IPS DF 6.9 (cell line): ENCODE measurements at places on chromosomes 5 and 9.

- DNase-seq, result no peak
Observed at GRCh38 chr5:122141751-122142150, 12.4 kb downstream of the ZNF474 start.

DNA sequence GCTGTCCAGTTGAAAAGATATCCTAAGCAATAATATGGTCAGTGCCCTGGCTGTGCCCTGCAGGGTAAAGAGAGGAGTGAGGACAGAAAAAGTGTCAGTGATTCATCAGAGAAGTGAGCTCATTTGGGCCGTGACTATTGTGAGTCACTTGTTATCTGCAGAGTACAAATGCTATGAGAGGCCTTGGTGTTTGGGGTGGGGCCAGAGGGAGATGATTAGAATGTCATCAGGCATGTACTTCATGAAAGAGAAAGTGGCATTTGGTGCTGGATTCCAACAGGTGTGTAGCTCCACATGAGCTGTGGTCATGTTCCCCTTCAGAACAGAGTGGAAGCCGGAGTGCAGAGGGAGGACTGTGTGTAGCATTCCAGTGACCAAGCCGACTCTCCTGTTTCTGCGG, 174.1 kb downstream of the KDM4C start:
- no peak for DNase-seq

- DNase-seq, result no peak
Observed at GRCh38 chr9:81530846-81531245, 158.5 kb downstream of the TLE1 start.

GRCh38 chr5:55511010-55511409, 23.8 kb downstream of the PLPP1 start:
- no peak for DNase-seq

- DNase-seq, result no peak
Observed at GRCh38 chr9:94139672-94140417, 55.6 kb downstream of the PTPDC1 start.

- no peak for DNase-seq
Observed at GRCh38 chr9:70120834-70121510, 77.3 kb downstream of the MAMDC2 start.

- no peak for DNase-seq
Observed at GRCh38 chr9:108997112-108997511, 16.2 kb downstream of the CTNNAL1 start.

GRCh38 chr9:129874261-129875101, 39.2 kb downstream of the USP20 start:
- DNase-seq, result no peak

DNA sequence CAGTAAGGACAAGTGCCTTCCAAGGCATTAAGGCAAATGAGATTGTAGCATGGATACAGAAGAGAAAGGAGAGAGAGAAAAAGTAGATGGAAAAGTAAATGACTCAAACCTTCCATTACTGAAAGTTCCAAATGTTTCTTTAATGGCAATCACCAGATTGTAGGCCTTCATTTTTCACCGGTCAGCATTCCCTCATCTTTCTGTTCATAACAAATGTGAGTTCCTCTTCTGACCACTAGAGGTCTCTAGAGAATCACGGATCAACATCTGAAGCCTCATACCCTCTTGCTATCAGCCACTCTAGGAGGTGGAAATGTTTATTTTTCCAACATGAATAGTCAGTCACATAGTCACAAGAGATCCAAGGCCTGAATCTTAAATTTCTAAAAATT, 73.6 kb upstream of the RPS23 start:
- DNase-seq, result no peak

DNA sequence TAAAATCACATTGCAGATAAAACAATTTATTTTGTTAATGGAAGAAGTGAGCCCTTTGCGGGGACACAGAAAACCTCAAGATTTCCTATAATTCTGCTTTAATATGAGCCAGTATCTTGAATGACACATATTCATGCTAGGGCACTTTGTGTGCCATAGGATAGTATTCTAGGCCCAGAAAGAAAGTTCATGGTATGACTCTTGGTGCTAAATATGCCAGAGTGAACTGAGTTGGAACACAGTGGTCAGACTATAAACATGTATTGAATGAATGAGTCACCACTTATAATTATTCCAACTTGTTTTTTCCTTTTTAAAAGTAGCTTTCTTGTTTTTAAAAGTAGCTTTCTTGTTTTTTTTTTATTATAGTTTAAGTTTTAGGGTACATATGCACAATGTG, 46.0 kb downstream of the ADAMTS19 start:
- DNase-seq, result no peak

- no peak for DNase-seq
Observed at GRCh38 chr5:5155617-5156016, 15.5 kb downstream of the ADAMTS16 start.

DNA sequence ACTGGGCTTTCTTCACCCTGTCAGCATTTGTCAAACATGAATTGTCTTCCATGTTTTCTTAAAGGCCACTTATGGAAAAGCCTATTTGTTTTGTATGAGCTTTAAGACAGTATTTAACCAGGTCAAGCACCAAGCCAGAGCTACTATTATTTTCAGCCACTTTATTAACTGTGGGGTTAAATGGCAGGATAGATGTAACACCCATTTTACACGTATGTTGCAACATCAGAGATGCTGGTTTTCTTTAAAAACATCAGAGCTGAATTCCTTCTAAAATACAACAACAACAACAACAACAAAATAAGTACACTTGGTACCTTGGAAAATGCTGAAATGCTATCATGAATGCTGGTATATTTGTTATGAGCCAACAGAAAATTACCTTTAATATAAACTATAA, 13.6 kb downstream of the ARRDC3 start:
- DNase-seq, result no peak

- no peak for DNase-seq
Observed at GRCh38 chr5:83035373-83036100, 41.7 kb downstream of the TMEM167A start.

- no peak for DNase-seq
Observed at GRCh38 chr9:119938871-119939270, 569.6 kb upstream of the BRINP1 start.

DNA sequence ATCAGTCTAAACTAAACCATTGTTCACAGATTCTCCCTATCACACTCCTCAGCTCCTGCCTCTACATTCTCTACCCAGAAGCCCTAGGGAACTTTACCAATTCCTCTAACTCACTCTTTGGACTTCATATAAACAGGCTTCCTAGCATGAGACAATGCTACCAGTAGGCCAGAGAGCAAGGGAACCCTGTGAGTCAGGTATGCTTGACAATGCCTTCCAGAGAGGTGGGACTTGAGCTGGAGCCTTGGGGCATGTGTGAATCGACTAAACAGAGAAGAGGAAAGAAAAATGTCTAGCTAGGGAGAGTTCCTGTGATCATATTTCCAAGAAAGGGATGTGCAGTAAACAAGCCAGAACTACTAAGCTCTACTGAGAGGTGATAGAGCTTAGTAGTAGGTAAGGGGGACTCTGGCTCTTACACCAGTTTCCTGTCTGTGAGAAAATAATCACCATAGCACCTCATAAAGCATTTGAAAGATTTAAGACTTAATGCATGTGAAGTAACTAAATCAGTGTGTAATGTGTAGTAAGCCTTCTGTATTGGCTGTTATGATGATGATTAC, 6.4 kb upstream of the RFK start:
- no peak for DNase-seq

GRCh38 chr5:148585988-148586387, 68.3 kb downstream of the HTR4 start:
- DNase-seq, result no peak

DNA sequence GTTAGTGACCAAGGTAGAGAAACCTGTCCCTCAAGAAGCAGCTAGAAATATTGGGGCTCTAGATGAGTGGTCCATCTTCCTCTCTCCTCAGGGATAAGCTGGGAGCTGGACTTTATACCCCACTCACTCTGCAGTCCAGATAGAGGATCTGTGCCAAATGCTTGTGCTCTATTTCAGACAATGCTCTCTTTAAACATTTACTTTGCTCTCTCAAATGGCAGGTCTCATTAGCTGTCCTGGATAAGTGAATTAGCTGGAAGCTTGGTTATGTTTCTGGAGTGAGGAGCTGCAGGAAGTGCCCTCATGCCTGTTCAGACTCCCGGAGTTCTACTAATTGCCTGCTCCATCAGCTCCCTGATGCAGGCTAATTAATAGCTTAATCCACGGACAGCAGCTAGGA, 151.1 kb upstream of the CCDC152 start:
- no peak for DNase-seq

GRCh38 chr5:38650540-38650939, 94.1 kb upstream of the LIFR start:
- no peak for DNase-seq

DNA sequence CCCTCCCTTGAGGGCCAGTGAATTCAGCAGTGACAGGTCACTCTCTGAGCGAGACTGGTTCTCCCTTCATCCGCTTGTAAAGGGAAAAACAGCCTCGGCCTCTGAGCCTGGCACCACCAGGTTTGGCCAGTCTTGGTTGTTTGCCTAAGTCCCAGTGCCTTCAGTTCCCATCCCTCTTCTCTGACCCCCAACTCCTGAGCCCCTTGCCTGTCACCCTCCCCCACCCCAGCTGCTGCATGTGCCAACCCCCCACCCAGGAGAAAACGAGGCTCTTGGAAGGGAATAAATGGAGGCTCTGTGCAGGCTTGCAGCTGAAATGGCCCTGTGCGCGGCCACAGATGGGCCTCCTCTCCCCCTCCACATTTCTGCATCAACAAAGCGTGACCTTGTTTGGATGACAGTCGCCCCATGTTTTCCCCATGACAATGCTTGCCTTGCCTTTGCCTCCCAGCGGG, 3.1 kb downstream of the URM1 start:
- DNase-seq, result no peak

GRCh38 chr5:53110156-53110555, 599 bp upstream of the MOCS2 start:
- no peak for DNase-seq

- no peak for DNase-seq
Observed at GRCh38 chr9:34989946-34990635, 546 bp downstream of the DNAJB5 start.

DNA sequence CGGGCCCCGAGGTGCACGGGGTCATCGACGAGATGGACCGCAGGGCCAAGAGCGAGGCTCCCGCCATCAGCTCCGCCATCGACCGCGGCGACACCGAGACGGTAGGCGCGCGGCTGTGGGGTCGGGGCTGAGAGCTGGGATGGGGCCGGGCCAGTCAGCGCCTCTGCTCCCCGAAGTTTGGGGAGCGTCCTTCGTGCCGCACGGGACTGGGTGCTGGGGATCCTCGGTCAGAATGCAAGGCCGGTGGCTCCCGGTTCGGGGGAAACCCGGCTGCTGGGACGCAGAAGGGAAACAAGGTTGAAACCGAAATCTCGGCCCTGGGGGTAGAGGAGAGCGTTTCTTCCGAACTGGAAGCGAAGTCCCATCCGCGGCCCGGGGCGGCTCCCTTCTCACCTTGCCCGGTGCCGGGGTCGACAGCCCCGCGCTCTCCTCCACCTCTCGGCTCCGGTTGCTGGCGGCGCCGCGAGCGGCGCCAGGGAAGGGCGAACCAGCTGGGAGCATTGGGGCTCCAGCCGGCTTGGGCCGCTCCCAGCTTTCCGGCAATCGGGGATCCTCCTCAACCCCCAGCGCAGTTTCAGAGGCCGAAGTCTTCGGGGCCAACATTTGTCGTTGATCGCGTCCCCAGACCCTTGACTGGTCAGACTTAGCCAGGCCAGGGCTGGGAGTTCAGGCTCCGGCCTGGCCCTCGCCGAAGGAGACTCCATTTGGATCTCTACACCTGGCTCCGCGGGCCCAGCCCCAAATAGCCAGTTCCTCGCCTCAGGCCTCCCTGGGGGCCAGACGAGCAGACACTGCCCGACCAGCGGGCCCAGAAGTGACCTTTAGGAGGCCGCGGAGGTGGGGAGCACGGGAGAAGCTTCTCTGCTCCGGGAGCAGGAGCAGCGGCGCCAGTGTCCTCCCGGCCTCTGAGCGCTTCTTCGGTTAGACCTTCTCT, 1.1 kb downstream of the LHX2 start:
- no peak for DNase-seq

GRCh38 chr5:146051678-146052077, 53.7 kb downstream of the PLAC8L1 start:
- DNase-seq, result no peak

- DNase-seq, result no peak
Observed at GRCh38 chr9:95005278-95006143, 279.0 kb downstream of the AOPEP start.

GRCh38 chr9:18365651-18366050, 108.3 kb upstream of the ADAMTSL1 start:
- no peak for DNase-seq

DNA sequence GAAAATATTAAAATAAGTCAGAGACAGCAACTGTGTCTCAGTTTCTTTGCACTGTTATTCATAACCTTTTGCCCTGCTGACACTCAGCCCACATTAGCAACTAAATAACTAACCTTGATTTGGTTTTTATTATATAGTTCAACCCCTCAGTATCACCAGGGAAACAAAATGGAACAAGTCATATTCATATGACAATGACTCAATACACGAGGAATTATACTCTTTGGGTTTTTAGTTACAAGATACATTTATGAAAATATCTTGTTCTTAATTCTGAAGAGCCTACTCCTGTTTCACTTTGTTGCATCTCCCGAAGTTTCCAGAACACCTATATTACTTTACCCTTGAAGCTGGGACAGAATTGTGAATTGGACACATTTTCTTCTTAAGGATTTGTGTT, 845.4 kb downstream of the EFNA5 start:
- DNase-seq, result no peak

DNA sequence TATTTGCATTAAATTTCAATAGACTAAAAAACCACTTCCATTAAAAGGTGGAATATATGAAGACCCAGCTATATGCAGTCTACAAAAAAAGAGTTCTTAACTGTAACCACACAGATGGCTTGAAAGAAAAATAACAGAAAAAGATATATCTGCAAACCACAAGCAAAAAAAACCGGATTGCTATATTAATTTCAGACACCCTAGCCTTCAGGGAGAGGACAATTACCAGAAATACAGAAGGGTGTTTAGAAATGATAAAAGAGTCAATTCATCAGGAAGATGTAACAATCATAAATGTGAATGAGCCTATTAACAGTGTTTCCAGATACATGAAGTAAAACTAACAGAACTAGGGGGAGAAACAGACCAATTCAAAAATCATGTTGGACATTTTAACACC, 56.9 kb upstream of the SMIM23 start:
- no peak for DNase-seq

DNA sequence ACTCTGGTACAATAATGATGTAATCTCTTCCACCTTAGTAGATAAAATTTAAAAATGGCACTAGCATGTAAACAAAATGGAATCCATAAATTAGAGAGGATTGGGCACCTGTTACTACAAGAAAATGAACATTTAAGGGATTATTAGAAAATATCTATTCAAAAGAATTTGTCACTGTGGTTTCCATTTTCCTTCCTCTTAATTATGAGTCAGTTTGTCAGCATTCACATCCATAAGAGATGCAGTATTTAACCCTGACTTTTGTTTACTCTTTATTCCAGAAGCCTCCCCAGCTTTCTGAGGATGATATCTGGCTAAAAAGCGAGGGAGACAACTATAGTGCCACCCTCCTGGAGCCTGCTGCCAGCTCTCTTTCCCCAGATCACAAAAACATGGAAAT, 72.1 kb downstream of the C9orf152 start:
- no peak for DNase-seq

- DNase-seq, result no peak
Observed at GRCh38 chr9:137721899-137722298, 103.1 kb downstream of the EHMT1 start.

GRCh38 chr5:120695368-120695880, 231.3 kb downstream of the PRR16 start:
- no peak for DNase-seq

GRCh38 chr5:84779186-84779585, 394.5 kb upstream of the EDIL3 start:
- DNase-seq, result no peak

- no peak for DNase-seq
Observed at GRCh38 chr5:9712506-9712905, 82.4 kb upstream of the TAS2R1 start.
